ENCODE measurements at places on chromosomes 11 and 22.

GRCh38 chr11:77193167-77193566 is 65.1 kb downstream of the MYO7A start:
- DNase-seq = no peak

- DNase-seq = no peak
These were observed 32.2 kb downstream of the ZBTB16 start for GRCh38 chr11:114091516-114092397.

DNA sequence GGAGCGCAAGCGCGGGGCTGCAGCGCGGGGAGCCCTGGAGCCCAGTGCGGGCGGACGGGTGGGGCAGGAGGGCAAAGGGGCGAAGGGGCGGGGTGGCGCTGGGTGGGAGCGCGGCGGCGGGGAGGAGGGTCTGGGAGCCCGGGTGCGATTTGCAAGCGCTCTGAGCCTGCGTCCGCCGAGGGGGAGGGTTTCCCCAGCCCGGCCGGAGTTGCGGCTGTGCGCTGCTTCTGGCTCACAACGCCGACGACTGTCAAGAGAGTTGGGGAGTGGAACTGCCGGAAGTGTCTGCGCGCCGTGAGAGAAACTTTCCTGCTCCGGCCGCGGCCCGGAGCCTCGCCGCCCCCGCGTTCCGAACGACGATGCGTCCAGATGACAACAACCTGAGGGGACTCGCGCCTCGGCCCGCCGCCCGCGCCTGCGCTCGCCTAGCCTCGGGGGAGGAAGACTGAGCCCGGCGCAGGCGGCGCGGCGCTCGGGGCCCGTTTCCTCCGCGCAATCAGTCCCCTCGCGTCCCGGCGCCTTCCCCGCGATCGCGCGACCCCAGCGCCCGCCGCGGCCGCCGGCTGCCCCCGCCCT is at the start of gene ARHGAP42:
ARHGAP42 (plus strand) TSS at position 235 of the 576 bp plus-strand sequence. CDS start 391 bp downstream, outside the sequence.
- no peak for DNase-seq

GRCh38 chr11:132184079-132184478 is 813.7 kb downstream of the NTM start:
- no peak for DNase-seq

DNA sequence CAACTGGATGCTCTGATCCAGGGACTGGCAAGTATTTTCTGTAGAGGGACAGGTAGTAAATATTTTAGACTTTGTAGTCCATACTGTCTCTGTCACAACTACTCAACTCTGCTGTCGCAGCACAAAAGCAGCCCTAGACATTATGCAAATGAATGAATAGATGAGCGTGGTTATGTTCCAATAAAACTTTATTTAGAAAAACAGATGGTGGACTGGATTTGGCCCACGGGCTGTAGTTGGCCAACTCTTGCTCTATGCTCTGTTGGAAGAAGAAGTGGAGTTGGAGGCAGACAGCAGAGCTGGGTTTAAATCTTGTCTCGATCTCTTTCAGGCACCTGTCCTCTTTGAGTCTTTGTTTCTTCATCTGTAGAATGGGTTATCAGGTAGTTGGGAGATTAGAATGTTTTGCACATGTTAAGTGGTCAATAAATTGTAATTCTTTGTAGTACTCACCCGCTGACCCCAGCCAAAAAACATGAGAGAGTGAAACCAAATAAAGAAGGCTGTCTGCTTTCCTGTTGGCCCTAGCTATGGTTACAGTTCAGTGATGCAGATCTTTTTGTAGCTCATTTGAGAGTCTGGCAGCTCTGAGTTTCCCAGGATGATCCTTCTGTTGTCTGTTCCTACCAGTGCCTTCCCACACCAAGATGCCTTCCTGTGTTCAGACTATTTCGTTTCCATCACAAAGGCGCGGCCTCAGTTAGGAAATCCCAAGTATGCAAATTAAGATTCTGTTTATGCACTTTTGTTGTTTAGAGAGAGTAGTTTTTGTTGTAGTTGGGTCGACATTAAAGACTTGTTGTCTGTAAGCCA is 198.1 kb upstream of the SEZ6L start:
- no peak for DNase-seq

DNA sequence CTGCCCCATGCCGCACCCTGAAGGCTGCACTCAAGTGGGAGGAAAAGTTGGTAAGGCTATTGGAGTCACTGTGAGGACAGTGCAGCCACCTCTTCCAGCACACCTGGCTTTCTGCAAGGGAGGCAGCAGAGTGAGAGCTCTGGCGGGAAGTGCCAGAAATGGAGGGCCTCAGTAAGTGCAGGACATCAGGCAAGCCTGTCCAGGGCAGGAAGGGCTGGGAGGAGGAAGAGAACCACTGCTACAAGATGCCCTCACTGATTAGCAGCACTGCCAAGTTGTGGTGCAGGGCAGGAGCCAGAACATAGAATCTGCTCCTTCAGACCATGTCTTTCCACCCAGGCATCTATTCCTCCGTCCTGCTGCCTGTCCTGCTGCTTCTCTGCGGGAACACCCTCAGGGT is 61.2 kb upstream of the CLTCL1 start:
- DNase-seq = no peak

- no peak for DNase-seq
These were observed 69.9 kb upstream of the CHRM4 start for GRCh38 chr11:46461461-46461927.

GRCh38 chr22:45840483-45840882 is 136.5 kb downstream of the WNT7B start:
- DNase-seq = no peak

GRCh38 chr11:8561461-8561860 is 32.6 kb downstream of the STK33 start:
- DNase-seq = no peak

DNA sequence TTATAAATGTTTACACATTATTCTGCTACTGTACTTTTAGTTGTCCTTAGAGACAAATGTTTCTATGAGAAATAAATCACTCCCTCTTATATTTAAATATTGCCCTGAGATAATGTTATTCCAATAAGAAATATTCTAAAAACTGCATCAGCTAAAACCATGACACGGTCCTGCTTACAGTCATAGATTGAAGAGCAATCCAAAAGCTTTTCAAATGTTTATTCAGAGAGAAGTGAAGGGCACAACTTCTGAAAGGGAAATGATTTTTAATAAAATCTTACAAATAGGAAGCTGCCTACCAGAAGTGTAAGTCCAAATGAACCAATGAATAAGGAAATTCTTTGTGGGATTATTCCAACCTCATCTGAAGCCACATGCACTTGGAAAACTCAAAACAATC is 49.2 kb downstream of the STK33 start:
- DNase-seq = no peak

DNA sequence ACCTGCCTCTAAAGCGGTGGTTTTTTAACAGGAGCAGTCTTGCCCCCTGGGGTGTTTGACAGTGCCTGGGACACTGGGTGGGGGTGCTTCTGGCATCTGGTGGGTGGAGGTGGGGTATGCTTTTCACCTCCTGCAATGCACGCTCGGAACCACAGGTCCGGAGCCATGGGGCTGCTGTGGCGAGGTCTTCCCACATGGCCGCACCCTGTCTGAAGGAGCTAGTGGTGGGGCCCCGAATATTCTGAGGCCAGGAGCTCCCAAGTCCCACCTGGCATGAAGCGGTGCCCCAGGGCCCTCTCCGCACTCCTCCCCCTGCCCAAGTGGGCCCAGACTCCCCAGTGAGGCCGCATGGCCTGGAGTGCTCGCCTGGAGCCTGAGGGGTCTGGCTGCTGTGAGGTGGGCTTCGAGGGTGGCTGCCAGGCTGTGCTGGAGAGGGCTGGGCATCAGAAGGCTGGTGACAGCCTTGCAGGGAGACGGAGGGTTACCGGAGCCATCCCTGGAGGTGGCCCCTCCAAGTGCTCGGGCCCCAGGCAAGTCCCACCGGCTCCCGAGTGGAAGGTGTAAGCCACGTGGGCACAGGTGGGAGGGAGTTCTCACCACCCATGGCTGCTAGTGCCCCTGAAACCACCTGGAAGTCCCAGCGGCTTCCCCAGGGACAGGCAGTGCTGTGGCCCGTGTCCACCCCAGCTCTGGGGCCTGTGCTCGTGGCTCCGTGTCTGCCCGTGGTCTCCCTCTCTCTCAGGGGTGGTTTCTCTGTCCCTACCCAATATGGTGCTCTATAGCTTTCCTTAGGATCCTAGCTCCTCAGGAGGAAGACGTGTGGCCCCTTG is 15.1 kb downstream of the TBX1 start:
- DNase-seq = no peak

DNA sequence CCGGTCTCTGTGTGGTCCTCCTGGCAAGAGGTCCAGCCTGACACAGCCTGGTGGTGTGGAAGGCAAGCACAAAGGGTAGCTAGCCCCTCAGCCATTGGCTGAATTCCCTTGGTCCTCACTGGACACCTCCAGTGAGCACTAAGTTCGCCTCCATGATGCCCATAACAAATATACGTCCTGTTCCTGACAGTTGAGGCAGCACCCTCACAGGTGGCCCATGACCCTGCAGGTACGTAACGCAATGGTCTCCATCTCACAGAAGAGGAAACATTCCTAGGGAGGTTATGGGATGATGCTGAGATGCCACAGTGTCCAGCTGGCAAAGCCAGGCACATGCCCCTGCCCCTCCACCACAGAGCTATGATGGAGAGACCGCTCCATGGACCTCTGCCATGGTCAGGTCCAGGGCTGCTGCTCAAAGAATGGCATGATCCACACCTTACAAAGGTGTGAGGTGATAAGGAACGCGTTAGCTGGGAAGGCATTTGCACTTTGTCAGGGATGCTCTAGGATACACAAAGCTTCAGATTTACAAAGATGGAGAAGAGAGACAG is 1.4 kb upstream of the GNAZ start:
- no peak for DNase-seq

- peak; percentile 59 for DNase-seq
These were observed at the start of gene TSPO for GRCh38 chr22:43151251-43152002. TSS of gene TSPO (plus strand) at chr22:43151559. CDS start at chr22:43159239, 7,680 bp downstream.

DNA sequence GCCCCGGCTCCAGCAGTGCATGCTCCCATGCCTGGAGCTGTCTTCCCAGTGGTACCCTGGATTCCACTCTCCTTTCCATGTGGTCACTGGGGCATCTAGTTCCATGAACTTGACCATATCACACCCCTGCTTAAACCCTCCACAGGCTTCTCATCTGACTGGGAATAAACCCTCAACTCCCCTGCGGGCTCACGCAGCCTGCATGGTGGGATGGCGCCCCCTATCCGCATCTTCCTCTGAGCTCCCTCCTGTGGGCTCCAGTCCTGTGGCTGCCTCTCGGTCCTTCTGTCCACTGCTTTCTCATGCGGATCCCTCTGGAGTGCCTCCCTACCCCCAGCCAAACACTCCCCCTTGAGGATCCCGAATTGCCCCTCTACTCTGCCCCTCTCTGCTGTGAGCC is 41.4 kb upstream of the TTLL12 start:
- DNase-seq = peak; percentile 2

DNA sequence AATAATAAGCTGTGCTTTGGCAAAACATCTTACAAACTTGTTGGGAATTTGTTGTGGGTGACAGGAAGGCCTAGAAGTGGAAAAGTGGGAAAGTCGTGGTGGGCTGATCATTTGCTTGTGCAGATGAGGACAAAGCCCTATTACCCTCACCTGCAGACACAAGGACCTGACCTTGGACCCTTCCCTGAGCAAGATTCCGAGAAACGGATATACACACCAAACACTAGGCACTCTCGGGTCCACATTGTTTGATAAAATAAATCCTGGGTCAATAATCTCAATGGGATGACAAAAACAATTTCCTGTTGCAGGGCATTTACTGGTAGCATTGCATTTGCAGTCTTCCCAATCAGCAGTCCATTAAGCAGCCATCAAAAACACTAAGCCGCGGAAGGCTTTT is 89.7 kb downstream of the GAB2 start:
- DNase-seq = no peak

DNA sequence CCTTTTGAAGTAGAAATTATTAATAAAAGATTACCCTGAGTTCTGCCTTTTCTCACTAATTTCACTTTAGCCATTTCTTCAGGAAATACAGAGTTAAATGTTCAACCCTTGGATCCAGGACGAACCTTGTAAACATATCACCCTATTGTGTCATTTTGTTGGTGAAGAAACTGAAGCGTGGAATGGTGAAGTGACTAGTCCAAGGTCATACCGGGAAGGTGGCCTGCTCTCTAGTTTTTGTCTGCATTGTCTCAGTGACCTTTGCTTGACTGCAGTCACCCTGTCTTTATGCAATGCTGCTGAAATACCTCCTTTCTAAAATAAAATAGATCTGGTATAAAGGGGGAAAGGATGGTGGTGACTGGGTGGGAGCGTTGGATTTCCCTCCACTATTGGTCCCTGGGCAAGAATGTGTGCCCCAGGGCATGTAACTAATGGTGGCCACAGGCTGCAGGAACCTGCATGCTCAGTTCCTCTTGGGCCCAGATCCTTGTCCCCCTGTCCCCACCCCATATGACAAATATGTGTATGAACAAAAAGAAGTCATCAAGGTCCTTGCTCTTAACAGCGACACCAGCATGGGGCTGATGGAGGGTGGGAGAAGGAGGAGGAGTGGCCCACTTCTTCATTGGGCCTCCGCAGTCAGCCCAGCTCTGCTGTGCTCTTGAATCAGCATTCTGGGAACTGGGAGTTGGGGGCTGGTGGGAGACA is 977 bp upstream of the SORL1-AS1 start:
- DNase-seq = no peak

DNA sequence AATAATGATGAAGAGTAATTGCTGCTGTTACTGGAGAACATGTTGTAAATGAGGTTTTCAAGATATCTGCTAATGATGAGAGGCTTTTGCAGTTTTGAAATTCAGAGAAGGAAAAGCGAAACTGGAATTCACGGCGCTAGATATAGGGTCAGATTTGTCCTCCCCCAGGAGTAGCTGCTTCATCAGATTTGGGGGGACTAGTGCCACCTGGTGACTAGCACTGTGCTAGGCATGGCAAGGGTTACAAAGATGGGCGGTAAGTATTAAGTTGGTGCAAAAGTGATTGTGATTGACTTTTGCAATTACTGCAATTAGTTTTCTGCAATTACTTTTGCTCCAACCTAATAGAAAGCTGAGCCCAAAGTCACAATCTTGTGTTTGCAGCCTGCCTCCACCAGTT is 879.9 kb upstream of the TENM4 start:
- DNase-seq = no peak

GRCh38 chr11:30423886-30424285 is 101.0 kb downstream of the ARL14EP start:
- DNase-seq = no peak

DNA sequence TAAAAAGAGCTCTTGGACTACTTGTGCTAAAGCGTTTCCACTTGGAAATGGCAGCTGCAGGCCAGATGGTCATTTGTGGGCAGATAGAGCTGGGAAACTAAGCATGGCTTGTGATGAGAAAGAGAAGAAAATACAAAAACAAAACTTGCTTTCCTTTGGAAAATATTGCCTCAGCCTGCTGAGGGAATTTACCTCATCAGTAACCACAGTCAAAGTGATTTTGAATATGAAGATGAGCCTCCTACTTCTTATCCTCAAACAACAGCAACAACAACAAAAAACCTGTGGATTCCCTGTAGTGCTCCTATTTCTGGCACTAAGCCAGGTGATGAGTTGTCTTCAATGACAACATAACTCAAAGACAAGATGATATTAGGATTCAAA is 62.7 kb upstream of the FIBIN start:
- DNase-seq = no peak

DNA sequence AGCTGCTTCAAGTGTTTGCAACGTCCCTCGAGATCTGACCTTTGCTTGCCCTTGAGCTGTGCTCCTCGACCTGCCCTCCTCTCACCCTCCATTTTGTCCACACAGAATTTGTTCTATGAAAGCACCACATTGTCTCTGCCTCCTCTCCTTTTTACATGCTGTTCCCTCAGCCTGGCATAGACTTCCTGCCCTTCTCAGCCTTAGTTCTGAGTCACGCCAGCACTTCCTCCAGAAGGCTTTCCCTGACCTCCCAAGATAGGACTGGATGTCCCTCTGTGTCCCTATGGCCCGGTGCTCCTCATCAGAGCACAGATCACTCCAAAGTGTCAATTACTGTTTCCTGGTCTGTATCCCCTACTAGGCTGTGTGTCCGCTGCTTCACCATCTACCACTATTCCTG is 16.2 kb downstream of the JHY start:
- DNase-seq = no peak
